RPMI7951 (cell line): ENCODE measurements at places on chromosomes 5 and 9. TPM values are rescaled to one million over a fixed set of nuclear protein-coding genes. Genes with fewer than 3 reads are reported as not detected.

The GM2A gene
- total RNA-seq, result 13.3 and 15.5 TPM in 2 replicates

The COL27A1 gene
- 2.8 and 4.7 TPM in 2 replicates for total RNA-seq

The IL9 gene
- total RNA-seq, result not detected in 2 replicates

The PDZD2 gene
- under 0.01 and 0.10 TPM in 2 replicates for total RNA-seq

The SLC6A3 gene
- not detected in 2 replicates for total RNA-seq

The SH3PXD2B gene
- 13.8 and 18.5 TPM in 2 replicates for total RNA-seq

The GLRA1 gene
- total RNA-seq, result not detected in 2 replicates

The TMEM174 gene
- total RNA-seq, result not detected in 2 replicates

The ZDHHC11B gene
- total RNA-seq, result not detected in 2 replicates

The SLC31A1 gene
- total RNA-seq, result 14.9 and 16.9 TPM in 2 replicates

The TMC1 gene
- 0.29 TPM in 1 of 2 replicates, not detected in the other for total RNA-seq
